ENCODE measurements at places on chromosomes 6 and 20.

GRCh38 chr6:132179955-132180354 is 221.3 kb downstream of the MOXD1 start:
- no peak for DNase-seq

GRCh38 chr6:2999618-3000557 is at the start of gene NQO2:
Gene NQO2, plus strand, starts transcription at chr6:2999894. Its CDS starts 6,659 bp downstream, at chr6:3006553.
- peak; percentile 52 for DNase-seq

- no peak for DNase-seq
These were observed at the start of gene SEL1L2 for GRCh38 chr20:13990465-13990864. Gene SEL1L2, minus strand, starts transcription at chr20:13990614. Its CDS starts 80 bp downstream, at chr20:13990534.

- DNase-seq: no peak
These were observed 78.2 kb upstream of the ARID1B start for GRCh38 chr6:156699017-156699421.

- DNase-seq: no peak
These were observed 71.4 kb upstream of the MYLIP start for GRCh38 chr6:16057446-16057845.

GRCh38 chr6:135379647-135380046 is 117.9 kb downstream of the AHI1 start:
- DNase-seq: no peak

DNA sequence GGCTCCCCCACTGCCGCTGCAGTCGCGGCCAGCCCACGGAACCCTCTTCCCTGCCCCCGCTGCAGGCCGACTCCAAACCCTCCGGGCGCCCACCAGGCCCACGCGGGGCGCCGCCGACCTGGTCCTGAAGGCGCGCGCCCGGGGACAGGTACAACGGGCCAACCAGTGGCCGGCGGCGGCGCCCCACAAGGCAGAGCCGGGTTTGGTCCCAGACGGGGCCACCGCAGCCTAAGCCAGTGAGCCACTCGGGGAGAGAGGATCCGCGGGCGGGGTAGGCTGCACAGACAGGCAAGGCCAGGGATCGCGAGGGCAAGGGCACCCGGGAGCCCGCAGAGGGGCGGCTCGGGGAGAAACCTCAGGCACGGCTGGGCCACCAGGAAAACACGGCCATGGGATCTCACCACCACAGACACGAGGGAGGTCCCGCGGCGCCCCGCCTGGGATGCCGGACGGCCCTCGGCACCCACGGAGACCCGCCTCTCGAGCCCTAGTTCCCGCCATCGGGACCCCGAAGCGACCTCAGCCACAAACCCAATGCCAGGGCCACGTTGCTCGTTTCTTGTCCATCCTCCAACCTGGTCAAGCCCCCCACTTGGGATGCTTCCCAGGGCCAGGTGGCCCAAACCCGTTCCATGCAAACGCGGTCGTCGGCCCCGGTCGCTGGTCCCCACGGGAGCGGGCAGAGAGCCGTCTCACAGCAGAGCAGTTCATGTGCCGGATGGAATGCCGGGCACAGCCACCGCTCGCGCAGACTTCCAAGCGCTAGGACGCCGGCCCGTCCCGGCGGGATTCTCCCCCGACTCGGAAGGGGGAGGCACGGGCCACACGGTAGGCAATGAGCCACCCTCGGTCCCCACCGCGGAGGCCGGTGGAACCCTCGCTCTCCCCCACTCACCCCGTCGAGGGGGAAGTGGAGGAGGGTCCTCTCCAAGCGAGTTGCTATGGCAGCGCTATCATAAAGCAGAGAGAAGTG is 1956.6 kb upstream of the DEFB115 start:
- no peak for DNase-seq

DNA sequence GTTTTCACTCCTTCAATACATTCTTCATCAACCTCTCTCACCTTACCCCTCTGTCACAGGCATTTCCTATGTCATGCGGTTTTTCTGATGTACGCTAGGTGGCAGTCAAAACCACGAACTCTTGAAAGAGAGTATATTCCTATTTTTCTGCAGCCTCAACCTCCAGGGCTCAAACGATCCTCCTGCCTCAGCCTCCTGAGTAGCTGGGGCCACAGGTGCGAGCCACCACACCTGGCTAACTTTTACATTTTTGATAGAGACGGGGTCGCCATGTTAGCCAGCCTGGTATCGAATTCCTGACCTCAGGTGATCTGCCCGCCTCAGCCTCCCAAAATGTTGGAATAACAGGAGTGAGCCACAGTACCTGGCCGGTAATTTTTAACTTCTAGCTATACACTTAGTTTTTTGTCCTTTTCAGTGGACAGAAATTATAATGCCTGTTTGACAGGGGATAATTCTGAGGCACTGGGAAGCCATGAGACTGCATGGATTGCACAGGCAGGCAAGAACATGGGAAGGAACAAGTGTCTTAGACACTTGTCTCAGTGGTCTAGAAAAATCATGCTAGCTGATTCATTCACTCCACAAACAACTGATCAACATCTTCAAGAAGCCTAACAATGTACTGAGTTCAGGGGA is 22.5 kb upstream of the HFE start:
- DNase-seq: no peak

- DNase-seq: no peak
These were observed 472.5 kb downstream of the KIF16B start for GRCh38 chr20:16100767-16101166.

- DNase-seq: no peak
These were observed 253.4 kb downstream of the PREX1 start for GRCh38 chr20:48574383-48574782.

GRCh38 chr20:63099456-63100173 is 92.9 kb upstream of the BHLHE23 start:
- DNase-seq: no peak

DNA sequence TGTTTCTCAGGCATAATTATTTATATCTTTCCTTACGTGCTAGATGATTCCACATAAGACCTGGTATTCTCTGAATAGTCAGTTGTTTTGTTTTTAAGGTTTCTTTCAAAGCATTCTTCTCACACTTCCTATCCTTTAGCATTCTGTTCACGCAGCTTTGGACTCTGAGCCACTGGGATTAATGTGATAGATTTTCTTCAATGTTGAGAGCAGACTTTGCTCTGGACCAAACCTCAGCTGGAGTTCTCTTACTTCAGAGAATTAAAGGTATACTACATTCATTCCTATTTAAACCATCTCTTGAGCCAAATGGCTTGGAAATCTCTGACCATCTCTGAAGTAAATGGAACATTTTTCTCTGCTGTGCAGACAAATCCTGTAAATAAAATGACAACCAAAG is 70.7 kb upstream of the TRAF3IP2 start:
- no peak for DNase-seq

DNA sequence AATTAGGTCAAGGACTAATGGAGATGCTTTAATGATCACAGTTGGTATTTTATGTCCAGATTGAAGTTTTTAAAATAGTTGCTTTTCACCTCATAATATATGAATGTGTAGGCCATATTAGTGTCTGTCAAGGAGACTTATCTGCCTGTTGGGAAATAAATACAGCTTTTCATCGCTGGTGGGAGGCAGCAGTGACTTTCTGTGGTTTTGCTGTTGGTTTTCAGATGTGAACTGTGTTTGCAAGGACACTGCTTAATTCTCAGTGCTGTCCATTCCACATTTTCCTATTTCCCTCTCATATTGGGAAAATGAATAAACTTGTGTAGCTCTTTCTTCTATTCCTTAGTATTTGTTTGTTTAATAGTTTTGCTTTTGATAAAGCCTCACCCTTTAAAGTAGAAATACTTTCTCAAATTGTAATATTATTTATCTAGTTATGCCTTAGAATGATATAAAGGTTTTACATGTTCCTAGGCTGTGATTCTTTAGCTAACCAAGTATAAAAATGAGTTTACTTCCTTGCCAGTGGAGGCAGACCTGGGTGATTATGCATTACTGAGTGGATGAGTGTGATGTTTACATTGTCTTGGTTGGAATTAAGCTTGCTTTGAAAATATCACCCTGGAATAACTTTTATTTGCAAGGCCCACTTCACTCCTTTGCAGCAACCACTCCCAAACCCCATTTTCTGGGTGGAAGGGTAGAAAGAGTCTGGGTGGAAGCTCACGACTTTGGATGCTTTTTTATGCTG is 3.3 kb downstream of the PLCB4 start:
- no peak for DNase-seq

DNA sequence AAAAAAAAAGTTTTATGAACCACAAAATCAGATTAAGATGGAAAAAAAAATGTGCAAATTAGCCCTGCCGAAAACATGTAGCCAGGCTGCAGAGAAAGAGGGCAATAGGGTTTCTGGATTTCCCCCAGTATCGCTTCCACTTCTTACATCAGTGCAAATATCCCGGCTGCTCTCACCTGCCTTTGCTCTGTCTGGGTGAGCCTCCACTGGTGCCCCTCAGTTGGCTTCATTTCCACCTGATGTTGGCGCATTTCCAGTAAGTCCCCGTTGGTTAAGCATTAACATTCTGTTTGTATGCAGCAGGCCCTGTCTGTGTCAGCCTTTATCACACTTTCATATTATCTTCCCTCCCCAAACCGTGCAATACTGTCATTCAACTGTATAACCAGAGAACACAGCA is 215.1 kb downstream of the CBLN4 start:
- no peak for DNase-seq

GRCh38 chr20:5279661-5280060 is 37.1 kb downstream of the PROKR2 start:
- DNase-seq: no peak

GRCh38 chr6:93567164-93567563 is 147.8 kb upstream of the EPHA7 start:
- DNase-seq: no peak

- no peak for DNase-seq
These were observed 13.2 kb downstream of the QKI start for GRCh38 chr6:163427498-163428254.

DNA sequence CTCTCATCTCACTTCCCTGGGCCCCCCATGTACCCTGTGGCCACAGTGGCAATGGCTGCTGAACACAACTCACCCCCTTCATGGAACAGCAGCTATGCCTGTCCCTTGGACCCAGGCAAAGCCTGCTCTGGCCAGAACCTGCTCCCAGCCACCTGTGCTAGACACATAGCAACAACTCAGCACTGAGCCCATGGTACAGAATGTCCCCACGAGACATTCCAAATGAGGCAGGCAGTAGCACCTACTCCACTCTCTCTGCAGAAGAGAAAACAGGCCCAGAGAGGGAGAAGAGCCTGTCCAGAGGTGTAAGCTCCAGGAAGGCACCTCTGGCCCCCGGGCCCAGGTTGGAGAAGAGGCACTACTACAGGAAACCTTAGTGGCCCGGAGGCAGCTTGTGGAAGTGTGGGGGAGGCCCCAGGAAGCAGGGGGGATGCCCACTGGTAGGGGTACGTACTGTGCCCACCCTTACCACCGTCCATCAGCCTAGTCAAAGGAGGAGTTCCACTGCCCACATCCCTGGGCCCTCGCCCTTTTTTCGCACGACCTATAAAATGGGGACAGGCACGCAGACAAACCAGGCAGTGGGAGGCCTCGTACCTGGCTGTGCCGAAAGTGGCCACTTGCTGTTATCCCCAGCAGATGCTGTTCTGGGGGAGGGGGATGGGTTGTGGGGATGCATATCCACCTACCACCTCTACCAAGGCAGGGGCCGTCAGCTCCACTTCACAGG is 97.2 kb downstream of the ASXL1 start:
- DNase-seq: no peak

GRCh38 chr6:141026504-141026903 is 1106.2 kb upstream of the GJE1 start:
- no peak for DNase-seq

DNA sequence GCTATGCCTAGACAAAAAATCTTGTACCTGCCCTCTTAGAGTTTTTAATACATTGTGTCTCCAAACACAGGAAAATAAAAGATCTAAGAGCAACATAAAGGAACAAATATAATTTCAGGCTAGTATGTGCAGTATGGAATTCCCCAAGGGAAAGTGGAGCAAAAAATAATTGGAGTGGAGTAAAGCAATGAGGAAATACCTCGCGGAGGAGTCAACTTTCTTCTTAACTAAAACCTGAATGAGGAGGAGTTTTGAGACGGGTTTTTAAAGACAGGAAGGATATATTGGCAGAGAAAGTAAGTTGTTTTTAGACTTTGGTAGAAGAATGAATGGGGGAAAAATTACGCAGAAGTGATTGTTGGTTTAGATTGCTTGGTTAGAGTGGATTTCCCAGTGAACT is 14.0 kb downstream of the HIVEP1 start:
- no peak for DNase-seq

DNA sequence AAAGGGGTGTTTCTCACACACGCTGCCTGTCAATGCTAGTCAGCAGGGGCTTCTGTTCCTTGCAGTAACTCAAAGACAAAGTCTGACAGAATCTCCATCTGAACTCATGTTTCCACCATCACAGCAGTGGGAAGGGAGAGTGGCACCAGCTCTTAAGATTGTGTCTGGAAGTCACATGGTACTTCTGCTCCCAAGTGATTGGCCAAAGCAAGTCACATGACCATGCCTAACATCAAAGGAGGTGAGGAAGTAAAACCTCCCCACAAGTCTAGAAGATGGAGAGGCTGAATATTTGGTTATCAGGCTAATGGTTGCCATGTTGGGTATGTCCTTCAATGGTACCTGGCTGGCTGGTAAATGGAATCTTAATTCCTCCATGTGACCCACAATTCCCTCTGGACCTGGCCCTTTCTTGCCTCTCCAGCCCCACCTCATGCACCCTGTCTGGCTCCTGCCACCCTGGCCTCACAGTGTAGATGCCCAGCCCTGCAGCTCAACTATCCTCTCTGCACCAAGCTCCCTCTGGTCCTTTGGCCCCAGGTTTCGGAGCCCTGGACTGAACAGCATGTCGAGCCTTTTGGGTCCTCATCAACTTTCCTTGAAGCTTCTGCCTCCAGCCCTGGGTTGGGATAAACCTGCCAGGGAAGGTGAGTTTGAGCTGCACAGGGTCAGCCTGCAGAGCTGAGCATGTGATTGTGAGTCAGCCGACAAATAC is 51.0 kb upstream of the PMEPA1 start:
- no peak for DNase-seq

- DNase-seq: peak; percentile 79
These were observed 1.6 kb upstream of the UCKL1 start for GRCh38 chr20:63957690-63958441.

GRCh38 chr20:59207235-59207634 is 43.6 kb downstream of the ZNF831 start:
- no peak for DNase-seq

DNA sequence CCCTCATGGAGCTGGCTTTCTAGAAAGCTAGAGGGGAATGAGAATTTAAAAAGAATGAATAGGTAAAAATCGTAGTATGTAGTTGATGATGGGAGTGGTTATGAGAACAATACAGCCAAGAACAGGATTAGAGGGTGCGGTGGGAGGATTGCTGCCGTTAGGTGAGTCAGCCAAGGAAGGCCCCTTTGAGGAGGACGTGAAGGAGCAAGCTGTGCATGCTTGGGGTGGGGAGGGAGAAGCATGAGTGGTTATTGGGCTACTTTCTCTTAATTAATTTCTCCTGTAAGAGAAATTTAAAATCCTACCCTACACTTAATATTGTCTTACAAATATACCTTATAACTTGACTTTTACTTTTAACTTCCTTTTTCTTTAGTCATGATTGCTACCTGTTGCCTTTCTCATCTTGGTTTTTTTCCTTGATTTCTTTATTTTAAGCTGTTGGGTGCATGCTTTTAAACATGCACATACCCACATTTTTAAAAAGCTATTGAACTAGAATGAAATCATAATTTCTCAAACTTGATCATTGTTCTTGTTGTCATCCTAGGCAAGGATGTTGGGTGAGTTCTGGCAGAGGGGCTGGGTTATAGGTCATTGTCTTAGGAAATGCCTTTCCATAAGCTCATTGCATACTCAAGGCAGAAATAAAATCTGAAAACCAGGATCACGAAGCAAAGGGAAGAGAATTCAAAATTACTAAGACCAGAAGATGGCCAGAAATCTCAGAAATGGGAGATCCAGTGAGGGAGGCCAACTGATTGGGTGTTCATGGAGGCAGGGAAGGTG is 114.5 kb downstream of the TCP11 start:
- no peak for DNase-seq

- DNase-seq: no peak
These were observed 232.5 kb downstream of the RFPL4B start for GRCh38 chr6:112579601-112580000.

- no peak for DNase-seq
These were observed 29.8 kb downstream of the HM13 start for GRCh38 chr20:31543966-31544598.
